Stimulated activated CD8-positive, alpha-beta memory T cell treated with anti-CD3 and anti-CD28 coated beads, Interleukin-4, amount 100 ng/mL, for 24 hours (primary cell): ENCODE measurements at places on chromosomes 7 and 10.

DNA sequence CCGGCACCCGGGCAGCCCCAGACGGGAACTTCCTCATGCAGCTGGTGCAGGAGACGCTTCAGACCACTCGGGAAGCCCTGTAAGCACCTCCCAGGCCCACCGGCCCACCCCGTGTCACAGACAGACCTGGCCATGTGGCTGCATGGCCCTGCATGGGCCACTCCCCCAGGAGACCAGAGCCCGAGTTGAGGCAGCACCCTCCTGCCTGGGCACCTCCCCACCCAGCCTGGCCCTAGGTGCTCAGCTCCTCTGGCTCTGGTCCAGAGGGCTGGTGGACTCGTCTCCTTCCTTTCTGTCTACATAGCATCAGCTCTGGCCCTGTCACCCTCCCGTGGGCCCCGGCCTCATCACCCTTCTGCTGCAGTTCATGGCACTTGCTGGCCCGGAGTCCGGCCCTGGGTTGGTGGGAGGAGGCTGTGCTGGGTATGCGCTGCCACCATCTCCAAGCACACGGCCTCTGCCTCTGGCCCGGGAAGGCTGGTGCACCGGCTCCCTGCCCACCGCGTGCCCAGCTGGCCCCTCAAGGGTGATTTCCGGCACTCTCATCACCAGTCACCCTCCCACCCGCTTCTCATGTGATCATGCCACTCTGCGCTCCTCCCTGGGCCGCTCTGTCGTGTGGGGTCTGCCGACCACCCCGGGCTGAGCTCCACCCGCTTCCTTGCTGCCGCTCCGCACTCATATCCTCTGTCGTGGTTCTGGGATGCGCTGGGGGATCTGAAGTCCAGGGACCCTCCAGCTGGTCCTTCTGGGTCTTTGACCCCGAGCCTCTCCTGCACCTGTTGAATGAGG is 53.1 kb upstream of the DPYSL4 start:
- no peak for DNase-seq

DNA sequence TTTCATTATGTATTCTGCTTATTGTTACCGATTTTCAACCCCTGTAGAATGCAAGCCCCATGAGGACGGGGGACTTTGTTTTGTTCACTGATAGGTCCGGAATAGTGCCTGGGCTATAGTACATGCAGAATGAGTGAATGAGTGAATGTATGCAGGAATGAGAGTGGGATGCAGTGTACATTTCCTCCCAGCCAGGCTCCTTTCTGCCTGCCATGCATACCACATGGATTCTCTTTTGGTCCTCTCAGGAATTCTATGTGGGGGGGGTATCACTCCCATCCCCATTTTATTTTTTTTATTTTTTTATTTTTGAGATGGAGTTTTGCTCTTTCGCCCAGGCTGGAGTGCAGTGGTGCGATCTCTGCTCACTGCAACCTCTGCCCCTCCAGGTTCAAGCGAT is 16.7 kb downstream of the TRIM56 start:
- no peak for DNase-seq

- DNase-seq, result peak; percentile 78
These were observed 1.7 kb downstream of the ADAM8 start for GRCh38 chr10:133274751-133275683.

- DNase-seq, result no peak
These were observed 170.9 kb upstream of the ASAH2 start for GRCh38 chr10:50422259-50422658.

GRCh38 chr10:50387732-50388073 is 136.4 kb upstream of the ASAH2 start:
- DNase-seq, result no peak

GRCh38 chr7:124318721-124319450 is 286.0 kb upstream of the TMEM229A start:
- DNase-seq, result no peak

GRCh38 chr10:124649214-124649613 is 95.0 kb downstream of the FAM53B start:
- no peak for DNase-seq

DNA sequence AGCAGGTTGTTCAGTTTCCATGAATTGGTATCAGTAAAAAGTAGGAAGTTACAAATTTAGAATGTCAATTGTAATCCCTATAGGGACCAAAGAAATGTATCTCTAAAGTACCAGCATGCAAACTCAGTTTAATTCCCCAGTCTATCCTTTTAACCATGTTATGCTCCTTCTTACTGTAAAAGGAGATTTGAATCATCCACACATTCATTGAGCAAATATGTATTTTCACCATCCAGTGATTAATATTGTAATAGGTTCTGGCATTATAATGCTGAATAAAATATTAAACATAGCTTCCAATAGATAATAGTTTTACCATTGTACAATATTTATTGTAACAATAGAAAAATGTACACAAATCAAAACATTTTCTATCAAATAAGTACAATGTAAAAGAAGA is 228.2 kb upstream of the SEMA3A start:
- DNase-seq, result no peak

- DNase-seq, result no peak
These were observed 8.8 kb downstream of the PPIF start for GRCh38 chr10:79356104-79356503.

- DNase-seq, result no peak
These were observed 779 bp downstream of the C1QL3 start for GRCh38 chr10:16520900-16521299.

DNA sequence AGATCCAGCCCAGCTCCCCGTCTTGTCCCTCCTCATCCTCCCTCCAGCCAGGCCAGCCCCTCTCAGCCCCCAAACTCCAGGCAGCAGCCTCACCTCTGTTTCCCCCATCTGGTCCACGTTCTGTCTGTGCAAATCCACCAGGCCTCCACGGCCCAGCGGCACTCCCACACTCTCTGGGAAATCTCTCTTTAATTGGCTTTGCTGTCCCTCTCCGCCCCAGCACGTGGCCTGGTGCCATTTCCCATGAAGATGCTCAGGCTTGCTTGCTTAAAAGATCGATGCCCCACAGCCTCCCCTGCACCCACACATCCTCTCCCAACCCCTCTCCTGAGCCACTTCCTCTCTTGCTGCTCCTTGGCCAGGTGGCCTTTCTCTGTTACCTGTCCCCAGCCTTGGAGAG is 39.3 kb downstream of the PRF1 start:
- no peak for DNase-seq

GRCh38 chr10:87508837-87509236 is 4.1 kb downstream of the MINPP1 start:
- DNase-seq, result no peak

GRCh38 chr7:113071465-113071864 is 15.2 kb downstream of the GPR85 start:
- DNase-seq, result no peak

GRCh38 chr7:22572937-22573336 is 72.9 kb upstream of the STEAP1B start:
- DNase-seq, result no peak

DNA sequence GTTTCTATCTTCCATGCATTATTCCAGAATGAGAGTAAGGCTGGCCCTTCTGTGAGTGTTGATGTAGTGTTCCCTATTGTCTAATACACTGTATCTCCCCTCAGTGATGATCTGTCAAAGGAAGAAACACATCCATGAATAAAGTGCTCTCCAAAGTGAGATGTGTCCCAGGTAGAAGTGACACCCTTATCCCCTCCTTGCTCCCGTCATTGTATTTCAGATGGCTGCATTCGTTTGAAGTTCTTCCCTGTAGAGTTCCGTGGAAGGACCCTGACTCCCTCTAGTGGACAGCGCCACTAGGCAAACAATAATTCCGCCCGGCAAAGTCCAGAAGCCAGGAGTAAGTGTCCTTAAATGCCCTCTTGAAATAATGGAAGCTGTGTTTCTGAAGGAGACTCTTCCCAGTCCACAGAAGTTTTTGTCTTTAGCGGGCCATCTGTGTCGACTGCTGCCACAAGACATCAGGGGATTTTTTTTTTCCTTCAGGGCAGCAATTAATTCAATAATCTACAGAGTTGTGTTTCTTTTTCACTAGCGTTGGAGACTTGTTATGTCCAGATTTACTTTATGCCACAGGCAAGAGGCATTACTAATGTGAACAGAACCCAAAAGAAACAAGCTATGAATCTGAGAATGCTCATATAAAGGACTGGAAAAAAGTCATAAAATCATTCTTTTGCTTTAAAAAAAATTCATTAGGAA is 64.6 kb downstream of the THNSL1 start:
- DNase-seq, result peak; percentile 35

DNA sequence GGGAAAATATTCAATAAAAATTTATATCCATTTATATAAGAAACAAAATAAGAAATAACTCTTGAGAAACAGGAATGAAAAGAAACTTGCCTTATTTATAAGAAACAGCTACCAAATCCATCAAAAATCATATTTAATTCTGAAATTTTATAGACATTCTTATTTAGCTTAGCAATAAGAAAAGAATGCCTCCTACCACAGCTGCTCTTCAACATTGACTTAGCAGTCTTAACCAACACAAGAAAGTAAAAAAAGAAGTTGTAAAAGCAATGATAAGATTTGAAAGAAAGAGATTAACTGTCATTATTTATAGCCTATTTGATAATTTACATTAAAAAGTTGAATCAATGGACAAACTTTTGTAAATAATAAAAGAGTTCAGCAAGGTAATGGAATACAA is 212.8 kb downstream of the ZNF365 start:
- no peak for DNase-seq

GRCh38 chr10:110978204-110978603 is 58.8 kb downstream of the SHOC2 start:
- DNase-seq, result no peak

- no peak for DNase-seq
These were observed 157.3 kb downstream of the TMEM178B start for GRCh38 chr7:141231018-141231792.

GRCh38 chr7:75738604-75738974 is at the start of gene HIP1:
Gene HIP1, minus strand, starts transcription at chr7:75738941. Its CDS starts 21 bp downstream, at chr7:75738920.
- no peak for DNase-seq

DNA sequence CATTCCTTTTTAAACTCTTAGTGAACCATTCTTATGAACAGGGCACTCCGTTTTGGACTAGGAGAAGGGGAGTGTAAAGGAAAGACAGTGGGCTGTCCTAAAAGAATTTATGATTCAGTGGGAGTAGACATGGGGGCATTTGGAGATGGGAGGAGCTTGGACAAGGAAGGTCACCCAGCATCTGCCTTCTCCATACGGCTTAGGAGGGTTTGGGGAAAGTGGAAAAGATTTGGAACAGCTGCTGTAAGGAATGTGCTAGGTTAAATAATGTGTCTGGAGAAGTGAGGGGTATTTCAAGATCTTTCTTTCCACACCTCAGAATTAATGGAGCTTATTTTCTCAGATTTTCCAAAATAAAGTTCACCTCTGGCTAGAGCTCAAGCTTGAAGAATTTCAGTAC is 24.0 kb downstream of the SLC35G1 start:
- DNase-seq, result no peak

GRCh38 chr10:96043893-96044715 is 721 bp downstream of the CCNJ start:
- peak; percentile 18 for DNase-seq

GRCh38 chr10:123134915-123135414 is 805 bp upstream of the HMX3 start:
- no peak for DNase-seq

- DNase-seq, result no peak
These were observed 85.2 kb downstream of the VTI1A start for GRCh38 chr10:112532189-112532588.

DNA sequence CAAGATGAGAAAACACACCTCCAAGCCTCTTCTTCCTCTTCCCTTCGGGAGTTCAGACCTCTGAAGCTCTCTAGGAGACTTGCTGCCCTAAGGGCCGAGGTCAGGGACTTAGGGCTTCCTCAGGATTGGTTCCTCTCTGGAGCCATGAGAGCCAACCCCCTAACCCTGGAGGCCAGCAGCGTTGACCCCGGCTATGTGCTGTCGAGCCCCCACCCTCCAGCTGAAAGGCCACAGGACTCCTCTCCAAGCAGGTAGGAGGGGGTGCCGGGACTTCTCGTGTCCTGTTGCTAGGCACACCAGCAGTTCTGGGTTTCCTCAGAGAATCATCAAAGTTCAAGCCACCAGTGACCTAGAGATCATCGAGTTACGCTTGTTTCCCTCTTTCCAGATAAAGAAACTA is 87.4 kb downstream of the ARHGAP22 start:
- DNase-seq, result no peak

DNA sequence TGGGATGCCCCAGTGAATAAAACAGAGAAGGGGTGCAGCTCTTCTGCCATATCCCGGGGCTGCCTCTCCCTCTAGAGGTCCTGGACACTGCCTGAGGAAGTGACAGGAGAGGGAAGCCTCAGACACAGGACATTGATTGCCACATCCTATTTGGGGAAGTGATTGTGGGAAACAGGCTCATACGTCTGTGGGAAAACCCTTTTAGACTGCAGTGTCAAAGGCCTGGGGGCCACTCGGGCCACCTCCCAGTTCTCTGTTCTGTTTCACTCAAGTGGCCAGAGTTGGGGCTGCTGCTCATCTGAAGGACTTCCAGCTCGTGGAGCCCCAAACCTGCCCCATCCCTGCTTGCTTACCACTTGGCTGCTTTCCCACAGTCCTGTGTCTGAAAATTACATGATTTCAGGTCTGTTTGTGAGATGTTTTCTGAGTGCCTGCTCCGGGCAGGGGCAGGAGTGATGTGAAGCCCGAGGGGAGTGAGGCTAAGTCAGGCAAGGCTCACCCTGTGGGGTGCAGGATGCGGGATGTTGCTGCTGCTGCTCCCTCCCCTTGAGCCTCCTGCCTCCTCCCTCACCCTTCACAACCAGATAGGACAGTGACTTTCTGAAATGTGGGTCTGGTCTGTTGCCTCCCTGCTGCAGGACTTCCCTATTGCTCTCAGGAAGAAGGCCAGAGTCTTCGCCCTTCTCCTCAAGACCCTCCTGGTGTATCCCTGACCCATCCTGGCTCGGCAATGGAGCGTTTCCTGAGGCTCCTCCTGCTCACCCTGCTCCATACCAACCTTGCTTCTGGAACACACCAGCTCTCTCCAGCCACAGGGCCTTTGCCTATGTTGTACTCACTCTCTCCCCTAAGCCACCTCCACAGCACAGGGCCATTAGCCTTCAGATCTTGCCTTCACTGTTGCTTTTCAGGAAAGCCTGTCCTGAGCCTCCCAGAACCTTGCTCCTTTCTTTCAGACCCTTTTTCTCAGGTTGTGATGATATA is 58.4 kb downstream of the NEURL1 start:
- DNase-seq, result no peak

GRCh38 chr7:13981070-13981469 is 8.4 kb downstream of the ETV1 start:
- no peak for DNase-seq

DNA sequence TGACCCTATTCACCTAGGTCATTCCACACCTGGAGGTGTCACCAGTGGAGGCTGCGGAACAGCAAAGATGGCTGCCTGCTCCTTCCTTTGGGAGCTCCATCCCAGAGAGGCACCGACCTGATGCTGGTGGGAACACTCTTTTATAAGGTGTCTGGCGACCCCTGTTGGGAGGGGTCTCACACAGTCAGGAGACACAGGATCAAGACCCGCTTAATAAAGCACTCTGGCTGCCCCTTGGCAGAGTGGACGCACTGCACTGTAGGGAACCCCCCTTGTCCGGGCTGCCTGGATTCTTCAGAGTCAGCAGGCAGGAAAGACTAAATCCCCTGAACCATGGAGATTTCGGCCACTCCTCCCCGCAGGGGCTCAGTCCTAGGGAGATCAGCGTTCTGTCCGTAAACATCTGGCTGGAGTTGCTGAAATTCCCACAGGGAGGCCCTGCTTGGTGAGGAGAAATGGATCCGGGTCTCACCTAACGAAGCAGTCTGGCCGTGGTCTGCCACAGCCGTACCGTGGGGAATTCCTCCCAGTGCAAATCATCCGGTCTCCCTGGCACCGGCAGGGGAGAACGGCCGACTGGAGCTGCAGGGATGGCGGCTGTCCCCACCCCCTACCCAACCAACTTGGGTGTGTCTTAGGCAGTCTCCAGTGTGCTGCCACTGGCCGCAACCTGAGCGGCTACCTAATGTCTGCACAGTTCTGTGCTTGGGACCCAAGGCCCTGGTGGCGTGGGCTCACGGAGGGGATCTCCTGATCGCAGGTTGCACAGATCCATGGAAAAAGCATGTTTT is 66.1 kb downstream of the LSMEM1 start:
- DNase-seq, result no peak
